ENCODE measurements at places on chromosomes 2 and 18.

DNA sequence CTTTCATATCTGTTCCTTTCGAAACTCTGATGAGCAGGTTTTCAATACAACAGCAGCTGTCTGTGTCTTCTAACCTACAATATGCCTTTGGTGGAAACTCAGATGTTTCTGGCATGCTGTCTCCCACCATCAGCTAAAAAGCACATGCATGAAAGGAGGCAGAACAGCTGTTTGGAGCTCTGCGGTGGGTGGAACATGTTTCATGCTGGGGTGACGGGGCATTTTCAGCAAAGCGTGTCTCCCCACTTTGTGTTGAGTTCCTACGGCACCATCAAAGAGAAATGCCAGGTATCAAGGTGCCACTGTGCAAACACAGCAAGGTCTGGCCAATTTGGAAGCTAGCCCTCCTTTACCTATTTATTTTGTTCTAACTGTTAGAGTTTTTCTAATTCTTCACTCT lies 290.1 kb downstream of the CLIP4 start:
- DNase-seq: no peak

- no peak for DNase-seq
These were observed 10.4 kb downstream of the UBE2E3 start for GRCh38 chr2:180990794-180991193.

GRCh38 chr2:226077841-226078240 lies 678.3 kb downstream of the NYAP2 start:
- no peak for DNase-seq

DNA sequence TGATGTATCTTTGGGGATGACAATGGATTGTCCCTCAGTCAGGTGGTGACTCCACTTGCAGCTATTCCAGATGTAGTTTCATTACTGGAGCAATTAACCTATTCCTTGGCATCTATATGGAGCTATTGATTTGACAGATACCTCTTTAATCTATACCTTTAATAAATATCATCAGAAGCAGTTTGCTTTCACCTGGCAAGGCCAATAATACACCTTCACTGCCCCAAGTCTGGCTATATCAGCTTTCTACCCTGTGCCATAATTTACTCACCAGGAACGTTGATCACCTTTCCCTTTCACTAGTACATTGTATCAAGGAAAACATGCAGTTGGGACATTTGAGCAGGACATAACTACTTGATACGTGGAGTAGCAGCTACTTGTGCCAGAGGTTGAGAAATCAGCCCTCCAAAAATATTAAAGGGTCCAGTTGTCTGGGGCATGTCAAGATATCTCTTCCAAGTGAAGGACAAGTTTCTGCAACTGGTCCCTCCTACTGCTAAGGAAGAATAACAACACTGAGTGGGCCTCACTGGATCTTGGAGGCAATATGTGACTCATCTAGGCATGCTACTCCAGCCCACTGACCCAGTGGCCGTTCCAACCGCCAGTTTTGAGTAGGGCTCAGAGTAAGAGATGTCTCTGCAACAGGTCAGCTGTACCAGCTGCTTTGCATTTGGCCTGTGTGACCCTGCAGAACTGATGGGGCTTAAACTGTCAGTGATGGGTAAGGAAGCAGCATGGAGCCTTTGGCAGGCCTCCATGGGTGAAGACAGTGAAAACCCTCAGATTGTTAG lies 67.0 kb downstream of the PSMG2 start:
- no peak for DNase-seq

- no peak for DNase-seq
These were observed 25.0 kb upstream of the COPS8 start for GRCh38 chr2:237060534-237061312.

- DNase-seq: no peak
These were observed 63.4 kb downstream of the LHCGR start for GRCh38 chr2:48691935-48692691.

Data from NCI-H1048 (cell line).